ENCODE measurements at places on chromosomes 13 and 19. TPM values are rescaled to one million over a fixed set of nuclear protein-coding genes. Genes with fewer than 3 reads are reported as not detected.

Gene THSD8
- total RNA-seq = not detected

Gene ERCC2
- total RNA-seq = 8.6 TPM

Gene ZNF793
- 3.5 TPM for total RNA-seq

Gene C5AR2
- 1.1 TPM for total RNA-seq

GRCh38 chr19:52662631-52663030 is 24.5 kb upstream of the ZNF83 start:
- no peak for DNase-seq

DNA sequence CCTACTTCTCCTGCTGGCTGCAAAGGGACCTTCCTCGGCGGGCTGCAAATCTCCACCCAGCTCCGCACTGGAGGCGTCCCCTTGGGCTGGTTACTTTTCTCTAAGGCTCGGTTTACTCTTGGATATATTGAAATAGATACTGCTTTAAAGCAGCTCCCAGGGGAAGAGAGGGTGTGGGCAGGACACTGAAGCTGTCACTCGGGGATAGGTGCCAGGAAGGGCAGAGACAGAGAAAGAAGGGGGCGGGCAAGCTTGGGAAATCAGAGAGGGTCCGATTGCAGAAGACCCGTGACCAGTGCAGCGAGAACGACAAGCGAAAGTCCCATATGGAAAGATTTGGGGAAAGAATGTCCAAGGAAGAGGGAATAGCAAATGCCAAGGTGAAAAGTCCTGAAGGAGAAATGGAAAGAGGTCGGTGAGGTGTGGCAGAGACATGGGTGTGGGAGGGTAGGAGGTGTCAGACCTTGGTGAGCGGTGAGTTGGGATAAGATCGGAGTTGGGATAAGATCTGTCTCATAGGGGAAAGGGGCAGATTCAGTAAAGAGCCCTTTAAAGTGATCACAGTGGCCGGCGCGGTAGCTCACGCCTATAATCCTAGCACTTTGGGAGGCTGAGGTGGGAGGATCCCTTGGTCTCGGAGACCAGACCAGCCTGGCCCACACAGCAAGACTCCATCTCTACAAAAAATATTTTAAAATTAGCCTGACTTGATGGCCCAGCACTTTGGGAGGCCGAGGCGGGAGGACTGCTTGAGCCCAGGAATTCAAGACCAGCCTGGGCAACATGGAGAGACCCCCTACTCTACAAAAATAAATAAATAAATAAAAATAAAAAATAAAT is 618 bp downstream of the THSD8 start:
- no peak for DNase-seq

DNA sequence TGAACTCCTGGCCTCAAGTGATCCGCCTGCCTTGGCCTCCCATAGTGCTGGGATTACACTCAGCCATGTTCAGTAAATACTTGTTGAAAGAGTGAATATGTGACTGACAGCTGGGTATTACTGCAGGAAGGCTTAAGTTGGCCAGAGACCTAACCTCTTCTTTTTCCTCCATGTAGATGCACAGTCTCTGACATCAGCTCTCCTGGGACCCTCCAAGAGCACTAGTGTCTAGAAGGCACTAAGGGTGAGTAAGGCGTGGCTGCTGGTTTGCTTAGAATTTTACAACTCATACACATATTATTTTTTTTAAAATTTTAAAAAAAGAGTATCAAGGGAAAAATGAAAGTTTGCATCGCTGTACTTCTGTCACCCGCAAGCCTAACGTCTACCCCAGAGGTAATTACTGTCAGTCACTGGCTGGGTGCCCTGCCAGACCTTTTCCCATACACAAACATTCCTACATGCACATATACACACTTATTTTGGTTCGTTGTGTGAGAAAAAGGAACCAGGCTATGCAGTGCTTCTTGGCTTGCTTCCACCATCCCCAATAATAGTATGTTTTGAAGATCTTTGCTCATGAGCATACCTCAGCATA is 122.0 kb downstream of the SIPA1L3 start:
- no peak for DNase-seq

GRCh38 chr19:28444362-28444761 is 768.6 kb downstream of the UQCRFS1 start:
- DNase-seq = no peak

GRCh38 chr13:40568246-40569023 is 98.0 kb downstream of the FOXO1 start:
- no peak for DNase-seq

DNA sequence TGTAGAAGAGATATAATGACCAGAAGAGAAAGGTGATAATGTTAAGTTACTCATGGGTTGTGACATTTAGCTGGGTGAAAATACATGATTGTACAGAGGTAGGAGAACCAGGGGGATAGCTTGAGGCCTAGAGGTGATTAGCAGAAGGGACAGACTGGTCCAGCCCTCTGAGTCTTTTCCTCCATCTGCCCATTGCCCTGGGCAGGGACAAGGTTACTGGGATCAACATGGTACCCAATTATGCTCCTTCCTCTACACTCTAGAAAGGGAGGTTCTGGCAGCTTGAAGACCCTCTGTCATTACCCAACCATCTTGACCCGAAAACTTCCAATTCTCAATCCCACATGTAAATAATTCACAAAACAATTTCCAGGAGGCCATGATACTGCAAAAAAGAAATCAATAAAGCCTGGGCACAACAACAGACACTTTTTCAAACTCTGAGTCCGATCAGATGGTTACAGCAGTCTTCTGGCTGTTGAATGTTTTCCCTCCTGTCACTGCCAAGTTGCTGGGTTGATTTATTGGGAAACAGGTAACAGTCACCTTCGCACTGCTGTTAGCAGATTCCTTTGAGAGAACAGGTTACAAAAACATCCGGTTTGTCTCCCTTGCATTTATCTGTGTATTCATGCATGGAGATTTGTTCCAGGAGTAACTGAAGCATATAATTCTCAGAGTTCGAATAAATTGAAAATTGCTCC is 239.1 kb upstream of the HTR2A start:
- DNase-seq = no peak

- no peak for DNase-seq
Observed at GRCh38 chr13:112172017-112172416, 105.1 kb downstream of the SOX1 start.

- peak; percentile 94 for DNase-seq
Observed at GRCh38 chr19:52095172-52096014, at the start of gene ZNF841. TSS of gene ZNF841 (minus strand) at chr19:52095765. CDS start at chr19:52084801, 10,964 bp downstream.

DNA sequence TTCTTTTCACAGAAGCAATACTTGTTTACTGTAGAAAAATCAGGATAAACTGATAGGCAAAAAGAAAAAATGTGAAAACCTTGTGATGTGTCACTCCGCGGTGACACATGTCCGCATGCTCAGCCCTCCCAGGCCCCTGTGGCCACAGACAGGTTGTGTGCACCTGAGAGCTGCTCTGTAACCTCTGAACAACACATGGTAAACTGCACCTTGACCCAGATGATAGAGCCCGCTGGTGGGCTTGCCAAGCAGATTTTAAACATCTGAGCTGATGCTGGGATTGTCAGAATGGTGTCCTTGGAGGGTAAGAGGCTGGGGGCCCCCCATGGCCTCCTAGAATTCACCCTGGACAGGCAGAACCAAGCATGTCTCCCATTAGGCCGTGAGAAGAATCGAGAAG is 33.8 kb downstream of the DHRS12 start:
- DNase-seq = peak; percentile 58

DNA sequence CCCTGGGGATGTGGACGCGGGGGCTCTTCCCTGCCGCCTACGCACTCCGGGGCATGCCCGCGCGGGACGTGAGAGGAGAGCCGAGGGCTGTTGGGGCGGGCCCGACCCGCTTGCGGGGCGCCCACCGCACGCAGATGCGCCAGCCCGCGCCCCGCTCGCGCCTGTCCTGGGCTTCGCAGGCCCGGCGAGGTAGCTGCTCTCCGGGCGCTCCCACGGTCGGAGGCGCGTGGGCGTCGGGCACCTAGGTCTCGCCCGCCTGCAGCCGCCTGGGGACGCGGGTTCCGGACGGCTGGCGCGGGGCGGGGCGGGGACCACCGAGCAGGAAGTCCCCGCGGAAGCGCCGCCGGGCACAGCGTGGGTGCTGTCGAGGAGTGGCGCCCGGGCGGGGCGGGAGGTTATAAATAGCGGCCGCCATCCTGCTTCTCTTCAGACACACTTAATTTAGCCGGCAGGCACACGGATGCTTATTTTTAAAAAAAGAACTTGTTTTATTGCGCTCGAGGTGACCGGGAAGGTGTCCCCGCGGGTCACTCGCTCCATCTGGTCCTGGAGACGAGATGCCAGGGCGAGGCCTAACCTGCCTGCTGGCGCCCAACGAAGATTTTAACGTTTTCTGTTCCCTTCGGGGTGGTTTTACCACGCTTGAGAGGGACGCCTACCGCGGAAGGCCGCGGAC is 561 bp upstream of the GJA3 start:
- DNase-seq = peak; percentile 42

- no peak for DNase-seq
Observed at GRCh38 chr19:2175742-2176141, 12.0 kb downstream of the DOT1L start.

DNA sequence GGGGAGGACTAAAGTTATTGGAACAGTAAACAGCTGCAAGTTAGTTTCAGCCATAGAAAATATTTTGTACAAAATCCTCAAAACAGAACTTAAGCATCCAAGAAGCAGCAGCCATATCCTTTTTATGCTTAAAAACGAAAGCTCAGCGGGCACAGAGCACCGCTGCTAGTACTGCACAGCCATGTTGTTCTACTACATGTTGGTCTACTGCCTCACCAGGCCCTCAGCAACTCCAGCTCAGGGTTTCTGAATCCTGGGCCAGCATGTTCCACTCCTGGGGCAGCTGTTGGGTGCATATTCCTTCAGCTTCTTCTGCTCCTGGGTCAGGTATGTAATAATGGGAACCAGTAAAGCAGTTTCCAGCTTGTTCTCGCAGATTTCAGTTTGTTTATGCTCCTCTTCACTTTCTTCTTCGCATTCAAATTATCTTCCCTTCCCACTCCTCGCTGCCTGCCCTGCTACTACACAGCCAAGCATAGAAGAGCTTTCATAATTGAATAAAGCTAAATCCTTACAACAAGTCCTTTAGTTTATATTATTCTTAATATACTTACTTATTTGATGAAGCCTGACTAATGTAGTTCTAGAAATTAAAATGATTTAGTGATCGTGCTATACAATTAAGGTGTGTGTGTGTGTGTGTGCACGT is 820.5 kb upstream of the ATXN8OS start:
- DNase-seq = no peak

DNA sequence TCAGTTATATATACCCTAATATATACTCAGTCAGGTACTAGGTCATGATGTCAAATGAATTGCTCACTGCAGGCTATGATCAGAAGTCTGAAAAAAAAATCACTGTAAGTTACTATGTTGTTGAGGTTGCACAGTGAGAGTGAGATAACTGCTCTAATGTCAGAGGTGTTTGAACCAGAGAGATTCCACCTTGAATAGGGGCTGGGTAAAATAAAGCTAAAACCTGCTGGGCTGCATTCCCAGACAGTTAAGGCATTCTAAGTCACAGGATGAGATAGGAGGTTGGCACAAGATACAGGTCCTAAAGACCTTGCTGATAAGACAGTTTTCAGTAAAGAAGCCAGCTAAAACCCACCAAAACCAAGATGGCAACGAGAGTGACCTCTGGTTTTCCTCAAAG is 10.2 kb downstream of the EPSTI1 start:
- DNase-seq = no peak

DNA sequence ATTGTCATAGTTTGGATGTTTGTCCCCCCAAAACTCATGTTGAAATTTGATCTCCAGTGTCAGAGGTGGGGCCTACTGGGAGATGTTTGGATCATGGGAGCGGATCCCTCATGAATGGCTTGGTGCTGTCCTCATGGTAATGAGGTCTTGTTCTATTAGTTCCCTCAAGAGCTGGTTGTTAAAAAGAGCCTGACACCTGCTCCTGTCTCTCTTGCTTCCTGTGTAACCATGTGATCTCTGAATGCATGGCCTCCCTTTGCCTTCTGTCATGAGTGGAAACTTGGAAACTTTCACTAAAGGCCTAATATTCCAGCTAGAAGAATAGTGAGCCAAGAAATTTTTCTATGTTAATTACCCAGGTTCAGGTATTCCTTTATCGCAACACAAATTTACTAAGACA is 311.4 kb upstream of the ATXN8OS start:
- DNase-seq = no peak

DNA sequence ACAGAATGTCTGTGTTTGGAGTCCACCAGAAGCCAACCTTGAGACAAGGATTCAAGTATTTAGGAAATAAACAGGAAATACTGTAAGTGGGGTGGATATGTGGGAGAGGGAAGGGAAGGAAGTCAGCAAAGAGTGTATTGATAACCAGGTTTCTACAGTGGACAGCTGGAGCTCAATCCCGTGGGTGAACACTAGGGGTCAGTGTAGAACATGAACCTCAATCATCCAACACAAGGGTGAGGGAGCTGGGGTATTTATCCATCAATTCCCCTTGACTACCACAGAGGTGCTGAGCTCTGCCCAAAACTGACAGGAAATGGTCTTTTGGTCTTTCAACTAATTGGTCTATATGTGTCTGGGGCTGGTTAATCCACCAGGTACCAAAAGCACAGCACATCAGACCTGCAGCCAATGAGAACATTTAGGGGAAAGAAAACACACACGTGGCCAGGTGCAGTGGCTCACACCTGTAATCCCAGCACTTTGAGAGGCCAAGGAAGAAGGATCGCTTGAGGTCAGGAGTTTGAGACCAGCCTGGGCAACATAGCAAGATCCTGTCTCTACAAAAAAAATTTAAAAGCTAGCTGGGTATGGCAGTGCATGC is 5.6 kb upstream of the SYDE1 start:
- DNase-seq = no peak

DNA sequence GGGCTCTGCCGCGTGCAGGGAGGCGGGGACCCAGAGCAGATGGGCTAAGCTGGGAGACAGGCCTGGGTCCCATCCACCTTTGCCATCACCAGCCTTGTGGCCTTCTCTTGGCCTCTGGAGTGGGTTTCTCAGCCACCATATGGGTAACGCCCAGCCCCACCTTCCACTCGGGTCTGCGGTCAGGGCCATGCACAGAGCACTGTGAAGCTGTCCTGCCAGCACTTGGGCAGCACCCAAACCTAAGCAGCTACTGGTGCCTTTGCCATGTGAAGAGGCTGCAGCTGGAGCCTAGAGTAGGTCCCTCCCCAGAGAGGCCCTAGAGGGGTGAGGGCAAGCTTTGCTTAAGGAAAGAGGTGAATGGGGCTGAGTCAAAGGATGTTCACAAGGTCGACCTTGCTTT is 24.1 kb upstream of the NPAS1 start:
- no peak for DNase-seq

All from right atrium auricular region (tissue), 2 donors.